ENCODE measurements at places on chromosomes 2 and 18.

DNA sequence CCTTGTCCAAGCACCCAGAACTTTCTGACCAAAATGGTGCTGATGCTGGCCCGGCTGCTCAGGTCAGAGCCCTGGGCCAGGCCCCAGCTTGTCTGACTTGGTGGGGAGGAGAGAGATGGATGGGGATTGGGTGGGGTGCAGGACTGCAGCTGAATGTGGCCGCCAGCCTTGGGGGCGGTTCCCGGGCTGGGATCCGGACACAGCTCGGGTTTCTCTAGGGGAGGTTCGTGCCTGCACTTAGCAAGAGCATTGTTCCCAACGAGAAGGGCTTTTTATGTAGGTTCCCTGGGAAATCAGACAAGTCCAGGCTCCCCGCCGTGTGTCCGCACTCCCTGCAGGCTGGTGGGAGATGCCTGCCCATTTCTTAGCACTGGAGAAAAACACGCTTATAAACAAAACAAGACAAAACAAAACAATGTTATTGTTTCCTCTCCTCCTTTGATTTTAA is 50.5 kb upstream of the HS6ST1 start:
- no peak for DNase-seq

DNA sequence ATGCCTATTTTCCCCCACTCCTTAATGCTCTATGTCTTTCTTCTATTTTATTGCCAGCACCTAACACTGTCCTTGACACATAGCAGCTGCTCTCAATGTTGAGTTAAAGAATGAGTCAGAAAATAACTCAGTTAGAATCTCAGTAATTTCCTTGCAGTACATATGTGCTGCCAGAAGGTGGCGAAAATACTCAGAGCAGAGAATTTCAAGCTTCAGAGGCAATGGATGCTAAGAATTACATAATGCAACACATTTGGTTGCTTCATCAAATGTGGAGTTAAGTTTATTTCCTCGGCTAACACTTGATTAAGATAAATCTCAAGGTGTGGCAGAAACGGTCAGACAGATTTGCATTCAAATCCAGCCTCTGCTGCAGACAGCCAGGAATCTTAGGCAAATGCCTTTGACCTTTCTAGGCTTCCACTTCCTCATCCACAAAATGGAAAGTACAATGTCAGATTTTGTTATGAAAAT is 105.6 kb downstream of the VSNL1 start:
- peak; percentile 81 for DNase-seq

DNA sequence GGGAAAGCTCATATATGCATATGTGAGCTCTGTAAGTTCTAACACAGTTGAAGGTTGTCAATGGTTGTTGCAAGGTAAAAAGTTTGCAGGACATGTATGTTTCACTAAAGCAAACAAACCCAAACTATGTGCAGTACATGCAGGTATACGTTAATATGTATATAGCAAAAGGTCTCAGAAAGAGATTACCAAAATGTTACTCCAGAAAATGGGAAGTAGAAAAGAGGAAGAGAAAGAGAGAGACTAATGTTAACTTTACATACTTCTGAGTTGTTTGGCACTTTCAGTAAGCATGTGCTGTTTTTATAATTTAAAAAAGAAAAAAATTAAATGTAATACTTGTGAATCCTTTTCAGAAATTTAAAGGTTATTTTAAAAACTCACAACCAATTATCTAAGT is 32.8 kb upstream of the PEX13 start:
- no peak for DNase-seq

- no peak for DNase-seq
These were observed 28.6 kb downstream of the ITM2C start for GRCh38 chr2:230893338-230893737.

Measured in activated CD4-positive, alpha-beta T cell treated with anti-CD3 and anti-CD28 coated beads, Interleukin-10, Interleukin-2, amounts not matched to agents 100 ng/mL and 50 ng/mL, durations not matched to agents 16 hours and 8 hours (primary cell).